ENCODE measurements at places on chromosomes 12 and 14.
A peak's percentile ranks its signal among the peaks of the same experiment; 100 is the strongest.

- peak; percentile 2 for DNase-seq
These were observed 73.5 kb downstream of the TTC7B start for GRCh38 chr14:90742729-90743128.

GRCh38 chr12:65511134-65511834, 232.8 kb downstream of the MSRB3 start:
- DNase-seq = peak; percentile 66

GRCh38 chr12:132517740-132518100, 27.8 kb downstream of the FBRSL1 start:
- DNase-seq = no peak

- DNase-seq = no peak
These were observed 203.5 kb upstream of the G2E3 start for GRCh38 chr14:30355431-30355913.

DNA sequence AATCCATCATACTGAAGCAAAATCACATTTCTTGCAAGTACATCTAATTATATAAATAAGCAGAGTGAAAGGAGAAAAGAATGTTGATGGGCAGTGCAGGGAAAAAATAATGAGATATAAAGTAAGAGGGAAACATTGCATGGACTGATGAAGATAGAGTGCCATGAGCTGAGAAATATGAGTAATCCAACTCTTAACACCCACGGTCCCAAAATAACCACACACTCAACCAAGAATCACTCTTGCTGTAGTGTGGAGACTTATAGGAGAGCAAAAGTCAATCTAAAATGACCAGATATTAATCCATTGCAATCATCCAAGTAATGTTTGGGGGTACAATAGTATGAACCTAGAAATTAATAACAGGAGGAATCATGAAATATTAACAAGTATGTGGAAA, 40.2 kb downstream of the MYF5 start:
- no peak for DNase-seq

DNA sequence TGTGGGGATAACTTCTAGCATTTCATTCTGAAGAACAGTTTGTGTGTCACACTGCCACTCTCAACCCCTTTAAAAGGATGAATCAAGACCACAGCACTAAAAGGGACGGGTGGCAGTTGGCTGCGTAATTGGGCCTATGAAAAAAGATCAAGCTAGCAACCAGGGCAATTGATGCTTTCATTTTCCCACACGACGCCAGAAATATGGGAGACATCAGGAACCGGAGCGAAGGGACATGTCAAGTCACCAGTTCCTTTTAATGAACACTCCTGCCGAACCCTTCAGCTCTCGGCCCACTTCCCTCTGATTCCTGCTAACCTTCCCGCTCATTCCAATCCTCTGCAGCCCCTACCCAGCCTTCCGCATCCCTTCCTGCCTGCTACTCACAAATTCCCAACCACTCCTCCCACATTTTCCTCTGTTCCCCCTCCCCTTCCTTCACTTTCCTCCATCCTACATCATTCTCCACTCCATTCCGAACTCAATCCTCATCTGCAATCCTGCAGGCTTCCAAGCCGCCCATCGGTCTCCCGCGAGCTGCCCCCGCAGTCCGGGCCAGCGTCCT, 753 bp downstream of the CSRNP2 start:
- DNase-seq = peak; percentile 7

All from prostate gland (tissue), 2 donors.